Effector memory CD4-positive, alpha-beta T cell (primary cell): ENCODE measurements at places on chromosomes 2 and 18.

GRCh38 chr2:121697108-121697631 lies 39.5 kb downstream of the NIFK start:
- H3K4me1 ChIP-seq = peaks cover 20% of the 10 kb centered on the region
- no peak overlapping the region for H3K4me3 ChIP-seq
- H3K27me3 ChIP-seq = no peaks in the 10 kb centered on the region
- no peaks in the 10 kb centered on the region for H3K36me3 ChIP-seq
- no peak overlapping the region for H3K27ac ChIP-seq

- H3K4me3 ChIP-seq = no peak overlapping the region
- DNase-seq = no peak
- H3K36me3 ChIP-seq = no peaks in the 10 kb centered on the region
- no peak overlapping the region for H3K27ac ChIP-seq
- H3K4me1 ChIP-seq = no peaks in the 10 kb centered on the region
Observed at GRCh38 chr2:127570282-127571250, 35.1 kb downstream of the MYO7B start.

DNA sequence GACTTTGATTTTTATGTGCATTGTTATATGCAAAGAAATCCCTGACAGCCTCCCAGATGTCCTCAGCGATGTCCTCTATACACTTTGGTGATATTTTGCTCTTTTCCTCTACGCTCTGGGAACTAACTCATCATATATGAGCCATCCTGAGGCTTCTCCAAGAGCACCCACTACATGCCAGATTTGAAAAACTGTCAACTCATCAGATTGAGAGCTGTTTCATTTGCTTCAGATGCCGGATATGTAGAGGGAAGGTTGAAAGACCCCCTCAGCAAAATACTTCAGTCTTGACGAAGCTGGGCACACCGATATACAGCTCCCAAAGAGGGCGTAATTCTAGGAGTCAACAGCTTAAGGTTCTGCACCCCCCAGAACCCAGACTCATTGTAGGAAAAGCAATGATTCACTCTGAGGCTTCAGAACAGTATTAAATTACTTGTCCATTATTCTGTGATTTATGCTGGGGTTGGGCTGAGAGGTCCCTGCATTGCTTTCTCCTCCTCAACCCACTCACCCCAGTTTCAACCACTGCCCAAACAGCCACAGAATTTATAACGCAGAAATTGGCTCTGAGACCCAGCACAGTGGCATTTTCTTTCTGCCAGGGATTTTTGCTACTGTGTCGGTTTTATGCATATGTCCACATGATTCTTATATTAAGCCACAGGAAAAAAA lies 341.8 kb downstream of the ALK start:
- no peaks in the 10 kb centered on the region for H3K36me3 ChIP-seq
- no peak overlapping the region for H3K4me3 ChIP-seq
- no peaks in the 10 kb centered on the region for H3K27me3 ChIP-seq
- no peak for DNase-seq
- no peak overlapping the region for H3K27ac ChIP-seq
- H3K4me1 ChIP-seq = no peaks in the 10 kb centered on the region

- no peaks in the 10 kb centered on the region for H3K27me3 ChIP-seq
- no peak for DNase-seq
- peaks cover 74% of the 10 kb centered on the region for H3K36me3 ChIP-seq
- H3K4me3 ChIP-seq = no peak overlapping the region
Observed at GRCh38 chr2:216447293-216447692, 35.0 kb downstream of the SMARCAL1 start.

- no peak overlapping the region for H3K4me3 ChIP-seq
- H3K27ac ChIP-seq = no peak overlapping the region
- peaks cover 29% of the 10 kb centered on the region for H3K36me3 ChIP-seq
- H3K27me3 ChIP-seq = no peaks in the 10 kb centered on the region
- H3K4me1 ChIP-seq = no peaks in the 10 kb centered on the region
- no peak for DNase-seq
Observed at GRCh38 chr2:201006704-201007103, 43.2 kb upstream of the ORC2 start.
